ENCODE measurements at places on chromosomes 16 and 17. TPM values are rescaled to one million over a fixed set of nuclear protein-coding genes. Genes with fewer than 3 reads are reported as not detected.

RNF213 gene
- 54.7 TPM for polyA plus RNA-seq

ZNF469 gene
- polyA plus RNA-seq, result 0.06 TPM

NDRG4 gene
- 26.9 TPM for polyA plus RNA-seq

USP43 gene
- polyA plus RNA-seq, result 5.7 TPM

CCDC200 gene
- not detected for polyA plus RNA-seq

MYADML2 gene
- polyA plus RNA-seq, result not detected

SEC14L5 gene
- polyA plus RNA-seq, result 0.19 TPM

IL17C gene
- 0.59 TPM for polyA plus RNA-seq

CALB2 gene
- 6.3 TPM for polyA plus RNA-seq

ADGRG3 gene
- 0.72 TPM for polyA plus RNA-seq

ZSCAN32 gene
- 5.5 TPM for polyA plus RNA-seq

MYH13 gene
- polyA plus RNA-seq, result 0.08 TPM

SLC6A4 gene
- 2.3 TPM for polyA plus RNA-seq

TP53TG3C gene
- 0.06 TPM for polyA plus RNA-seq

INCA1 gene
- polyA plus RNA-seq, result 0.67 TPM

VAT1L gene
- polyA plus RNA-seq, result 0.04 TPM

GNG13 gene
- polyA plus RNA-seq, result not detected

MYL11 gene
- 2.1 TPM for polyA plus RNA-seq

TEKT3 gene
- polyA plus RNA-seq, result 0.21 TPM

CIBAR2 gene
- polyA plus RNA-seq, result not detected

CDIPT gene
- polyA plus RNA-seq, result 48.3 TPM

NHLRC4 gene
- 0.11 TPM for polyA plus RNA-seq

PTRH2 gene
- polyA plus RNA-seq, result 30.9 TPM

ZCCHC14 gene
- 6.8 TPM for polyA plus RNA-seq

DRC7 gene
- not detected for polyA plus RNA-seq

NPTX1 gene
- 0.02 TPM for polyA plus RNA-seq
